Right cardiac atrium (tissue), 5 donors: ENCODE measurements at places on chromosomes 7 and 10.
A peak's percentile ranks its signal among the peaks of the same experiment; 100 is the strongest.

- DNase-seq: no peak
Measured at GRCh38 chr7:28315565-28316410, 96.5 kb upstream of the CREB5 start.

- DNase-seq: no peak
Measured at GRCh38 chr7:6022707-6023106, 8.5 kb upstream of the ANKRD61 start.

GRCh38 chr10:113226831-113227445, 276.9 kb downstream of the TCF7L2 start:
- DNase-seq: peak; percentile 57

- DNase-seq: no peak
Measured at GRCh38 chr7:22718911-22719420, 8.0 kb upstream of the IL6 start.

DNA sequence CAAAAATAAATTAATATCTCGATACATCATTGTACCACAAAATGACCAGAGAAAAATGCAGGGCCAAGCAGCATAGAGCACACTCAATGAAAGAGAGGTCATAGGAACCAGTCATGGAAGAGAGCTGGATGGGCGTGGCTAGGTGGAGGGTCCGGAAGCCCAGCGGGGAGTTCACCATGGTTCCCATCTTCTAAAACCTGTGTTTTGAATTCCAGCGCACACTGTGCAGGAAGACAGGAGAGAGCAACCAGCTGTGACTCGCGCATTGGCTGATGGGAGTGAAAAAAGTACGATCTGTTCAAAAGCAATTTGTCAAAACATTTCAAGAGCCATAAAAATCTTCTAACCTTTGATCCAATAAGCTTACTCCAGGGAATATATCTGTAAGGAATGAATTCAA, 125.2 kb upstream of the NANOS1 start:
- no peak for DNase-seq

- no peak for DNase-seq
Measured at GRCh38 chr7:44536090-44536489, 5.0 kb downstream of the NPC1L1 start.

DNA sequence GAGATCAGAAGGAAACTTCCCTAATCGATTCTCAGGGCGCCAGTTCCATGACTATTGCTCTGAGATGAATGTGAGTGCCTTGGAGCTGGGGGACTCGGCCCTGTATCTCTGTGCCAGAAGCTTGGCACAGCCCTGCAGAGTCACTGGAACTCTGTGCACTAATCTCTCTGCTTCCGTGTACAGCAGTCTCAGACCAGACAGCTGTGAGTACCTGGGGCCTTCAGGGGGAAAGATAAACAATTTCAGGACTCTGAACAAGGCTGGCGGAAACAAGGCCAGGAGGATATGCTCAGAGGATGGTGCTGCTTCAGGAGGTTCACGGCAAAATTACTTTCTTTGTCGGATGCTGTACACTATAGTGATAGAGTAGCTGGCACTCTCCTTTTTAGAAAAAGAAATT, 131.7 kb upstream of the PRSS58 start:
- DNase-seq: no peak

DNA sequence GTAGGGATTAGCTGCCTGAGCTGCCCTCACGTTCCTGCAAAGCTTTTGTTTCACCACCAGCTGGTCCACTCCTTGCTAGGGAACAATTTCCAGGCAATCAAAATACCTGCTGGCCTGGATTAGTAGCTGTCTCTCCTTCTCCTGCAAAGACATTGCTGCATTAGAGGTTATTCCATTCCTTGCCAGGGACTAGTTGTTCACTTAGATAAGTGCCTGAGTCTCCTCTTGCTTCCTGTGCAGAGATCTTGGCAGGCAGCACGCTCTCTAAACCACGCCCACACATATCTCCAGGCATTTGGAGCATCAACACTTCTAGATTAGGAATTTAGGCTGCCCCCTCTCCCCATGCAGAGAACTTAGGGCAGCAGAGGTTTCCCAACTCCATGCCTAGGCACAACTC, 150.4 kb upstream of the SMIM30 start:
- DNase-seq: no peak

DNA sequence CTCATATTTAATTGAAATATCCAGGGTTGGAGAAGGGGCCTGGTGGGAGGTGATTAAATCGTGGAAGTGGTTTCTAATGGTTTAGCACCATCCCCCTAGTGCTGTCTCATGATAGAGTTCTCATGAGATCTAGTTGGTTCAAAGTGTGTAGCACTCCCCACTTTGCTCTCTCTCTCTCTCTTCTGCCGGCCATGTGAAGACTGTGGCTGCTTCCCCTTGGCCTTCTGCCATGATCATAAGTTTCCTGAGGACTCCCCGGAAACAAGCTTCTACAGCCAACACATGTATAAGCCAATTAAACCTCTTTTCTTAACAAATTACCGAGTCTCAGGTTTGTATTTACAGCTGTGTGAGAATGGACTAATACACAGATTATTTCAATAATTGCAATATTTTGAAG, 305.8 kb upstream of the KCND2 start:
- DNase-seq: no peak

DNA sequence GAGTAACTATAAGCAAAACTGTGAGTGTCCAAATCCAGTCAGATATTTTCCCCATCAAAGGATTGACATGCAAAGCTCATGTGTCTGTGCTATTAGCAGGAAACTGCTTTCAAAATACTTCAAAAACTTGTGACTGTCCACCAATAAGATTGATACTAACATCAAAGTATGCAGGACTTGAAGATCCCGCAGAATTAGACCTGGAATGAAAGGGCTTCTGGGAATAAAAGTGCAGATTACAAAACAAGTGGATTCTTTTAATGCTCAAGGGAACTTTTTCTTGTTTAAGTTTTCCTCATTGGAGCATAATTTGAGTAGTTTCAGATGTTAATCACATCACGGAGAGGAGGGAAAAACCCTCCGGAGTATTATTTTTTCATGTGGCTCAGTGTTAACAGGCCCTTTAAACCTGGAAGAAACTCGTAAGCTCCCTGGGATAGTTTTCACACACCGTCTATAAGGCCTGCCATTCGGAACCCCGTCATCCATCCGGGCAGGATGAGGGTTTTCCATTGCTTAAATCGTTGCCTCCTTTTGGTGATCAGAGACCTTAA, 33.9 kb upstream of the MKX start:
- no peak for DNase-seq
